Brain microvascular endothelial cell (primary cell): ENCODE measurements at places on chromosomes 7 and 10.
A peak's percentile ranks its signal among the peaks of the same experiment; 100 is the strongest.

DNA sequence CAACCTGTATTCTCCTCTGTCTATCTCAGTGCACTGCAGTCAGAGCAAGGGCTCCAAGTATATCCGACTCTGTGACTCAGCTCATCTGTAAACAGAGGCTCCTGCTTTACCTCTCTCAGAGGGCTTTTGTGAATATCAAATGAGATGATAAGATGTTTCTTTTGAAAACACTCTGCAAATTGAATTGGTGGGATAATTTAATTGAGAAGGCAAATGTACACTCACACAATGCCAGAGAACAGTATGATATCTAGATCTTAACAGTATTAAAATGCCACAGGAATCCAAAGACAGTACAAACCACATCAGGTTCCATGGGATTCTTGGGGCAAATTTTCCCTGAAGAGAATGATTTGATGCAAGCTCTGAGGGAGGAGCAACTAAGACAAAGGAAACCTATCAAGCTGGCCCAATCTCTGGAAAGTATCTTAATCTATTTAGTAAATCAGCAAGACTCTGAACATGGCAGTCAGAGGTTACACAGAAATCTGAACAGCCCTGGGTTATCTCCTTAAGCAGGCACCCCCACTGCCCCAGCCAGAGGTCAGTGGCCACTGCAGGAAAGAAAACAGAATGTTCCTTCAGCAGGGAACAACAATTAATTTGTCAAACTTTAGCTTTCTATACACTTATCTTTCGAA is 45.9 kb downstream of the DOCK4 start:
- DNase-seq = peak; percentile 51

GRCh38 chr7:141208539-141208938 is 134.7 kb downstream of the TMEM178B start:
- DNase-seq = no peak

- no peak for DNase-seq
Measured at GRCh38 chr7:255721-256361, 34.1 kb upstream of the FOXL3 start.

GRCh38 chr10:47091421-47091820 is 180.2 kb downstream of the PTPN20 start:
- no peak for DNase-seq

DNA sequence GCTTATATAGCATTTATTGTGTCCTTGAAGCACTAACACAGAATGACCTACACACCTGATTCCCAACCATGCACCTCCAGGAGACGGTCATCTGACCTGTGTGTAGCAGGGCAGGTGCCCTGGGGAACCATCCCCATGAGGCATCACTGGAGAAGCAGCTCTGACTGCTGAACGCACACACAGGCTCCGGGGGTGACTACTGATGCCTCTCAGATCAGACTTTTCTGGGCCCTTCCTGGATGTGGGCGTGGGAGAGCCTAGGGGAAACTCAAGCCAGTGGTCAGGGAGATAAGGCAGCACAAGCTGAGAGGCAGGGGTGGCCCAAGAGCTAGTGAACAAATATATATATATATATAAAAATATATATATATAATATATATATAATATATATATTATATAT is 37.6 kb downstream of the CPXM2 start:
- DNase-seq = no peak

DNA sequence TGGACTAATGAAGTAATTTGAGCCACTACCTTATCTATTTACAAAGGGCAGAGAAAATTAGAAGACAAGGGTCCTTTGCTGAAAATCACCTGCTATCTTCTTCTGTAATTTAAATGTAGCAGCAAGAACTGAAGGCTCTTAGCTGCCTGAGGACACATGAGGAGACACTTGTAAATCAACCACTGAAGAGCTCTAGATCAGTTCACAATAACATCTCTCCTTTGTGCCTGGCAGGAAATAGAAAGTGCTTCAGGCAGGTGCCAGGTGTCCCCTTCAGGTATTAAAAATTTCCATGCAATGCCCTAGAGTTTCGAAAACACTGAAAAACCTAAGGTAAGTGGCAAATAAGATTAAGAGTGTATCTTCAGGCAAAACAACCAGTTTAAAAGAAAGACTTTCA is 474.6 kb downstream of the GRM8 start:
- DNase-seq = no peak

DNA sequence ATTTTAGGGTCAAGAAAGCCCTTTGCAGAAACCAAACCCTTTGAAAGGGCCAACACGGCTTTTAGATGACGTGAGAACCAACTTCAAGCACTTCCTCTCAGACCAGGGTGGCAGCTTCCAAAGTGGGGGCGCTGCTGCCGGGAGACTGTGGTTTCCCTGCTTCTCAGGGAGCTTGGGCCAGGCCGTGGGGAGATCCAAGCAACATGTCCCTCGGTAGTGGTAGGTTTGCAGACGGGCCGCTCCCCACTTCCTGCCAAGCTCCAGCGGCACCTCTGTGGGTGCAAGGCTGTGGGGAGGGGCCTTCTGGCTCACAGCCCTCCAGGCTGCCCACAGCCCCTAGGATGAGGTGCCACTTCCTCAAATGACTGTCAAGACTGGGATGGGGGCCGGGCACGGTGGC is 132.4 kb downstream of the FAM53B start:
- no peak for DNase-seq

- no peak for DNase-seq
Measured at GRCh38 chr10:110163841-110164240, 43.6 kb upstream of the MXI1 start.

GRCh38 chr7:27866256-27866655 is 126.3 kb downstream of the TAX1BP1 start:
- no peak for DNase-seq

- DNase-seq = no peak
Measured at GRCh38 chr7:17031906-17032551, 150.2 kb upstream of the AGR3 start.

- no peak for DNase-seq
Measured at GRCh38 chr10:119441921-119442757, 100.4 kb downstream of the RGS10 start.

DNA sequence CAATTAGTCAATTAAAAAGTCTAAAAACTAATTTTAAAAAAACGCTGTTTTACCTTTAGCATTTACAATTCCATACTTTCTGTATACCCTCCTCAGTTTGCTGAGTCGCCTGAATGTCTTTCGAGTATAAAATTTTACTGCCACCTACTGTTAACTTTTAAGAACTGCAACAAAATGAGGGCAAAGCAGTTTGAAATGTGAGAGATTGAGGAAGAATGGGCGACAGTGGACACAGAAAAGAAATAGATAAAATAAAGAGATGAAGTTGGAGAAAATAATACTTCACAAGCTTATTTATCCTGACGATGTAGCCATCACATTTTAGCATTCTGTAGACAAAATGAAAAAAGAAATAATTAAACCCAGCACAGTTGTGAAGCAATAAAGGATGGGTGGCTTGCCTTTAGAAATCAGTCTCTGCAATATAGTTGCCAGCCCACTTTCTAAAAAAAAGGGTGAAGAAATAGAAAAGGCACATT is 110.8 kb upstream of the PTN start:
- DNase-seq = peak; percentile 21

DNA sequence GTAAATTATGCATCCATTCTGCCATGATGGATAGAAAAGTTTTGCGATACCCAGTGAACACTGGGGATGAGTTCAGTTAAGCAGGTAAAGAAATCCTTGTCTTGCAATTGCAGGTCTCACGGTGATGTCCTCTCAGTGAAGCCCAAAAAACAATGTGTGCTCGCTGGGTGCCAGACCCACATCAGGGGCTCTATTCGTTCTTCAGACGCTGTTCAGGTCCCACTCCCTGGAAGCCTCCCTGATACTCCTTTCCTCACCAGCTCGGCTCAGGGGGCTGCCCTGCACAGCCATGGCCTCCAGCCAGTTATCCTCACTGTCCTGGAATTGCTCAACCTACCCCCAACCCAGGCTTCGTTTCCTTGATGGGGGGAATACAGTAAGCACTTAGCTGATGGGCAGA is 323.5 kb downstream of the ADARB2 start:
- no peak for DNase-seq

GRCh38 chr7:43668035-43668434 is 61.3 kb downstream of the COA1 start:
- DNase-seq = no peak

- peak; percentile 74 for DNase-seq
Measured at GRCh38 chr7:106598663-106599342, 62.2 kb downstream of the CCDC71L start.

- DNase-seq = no peak
Measured at GRCh38 chr7:8440670-8441069, 7.3 kb downstream of the NXPH1 start.

GRCh38 chr10:28823501-28824075 is 146.3 kb downstream of the BAMBI start:
- DNase-seq = no peak

DNA sequence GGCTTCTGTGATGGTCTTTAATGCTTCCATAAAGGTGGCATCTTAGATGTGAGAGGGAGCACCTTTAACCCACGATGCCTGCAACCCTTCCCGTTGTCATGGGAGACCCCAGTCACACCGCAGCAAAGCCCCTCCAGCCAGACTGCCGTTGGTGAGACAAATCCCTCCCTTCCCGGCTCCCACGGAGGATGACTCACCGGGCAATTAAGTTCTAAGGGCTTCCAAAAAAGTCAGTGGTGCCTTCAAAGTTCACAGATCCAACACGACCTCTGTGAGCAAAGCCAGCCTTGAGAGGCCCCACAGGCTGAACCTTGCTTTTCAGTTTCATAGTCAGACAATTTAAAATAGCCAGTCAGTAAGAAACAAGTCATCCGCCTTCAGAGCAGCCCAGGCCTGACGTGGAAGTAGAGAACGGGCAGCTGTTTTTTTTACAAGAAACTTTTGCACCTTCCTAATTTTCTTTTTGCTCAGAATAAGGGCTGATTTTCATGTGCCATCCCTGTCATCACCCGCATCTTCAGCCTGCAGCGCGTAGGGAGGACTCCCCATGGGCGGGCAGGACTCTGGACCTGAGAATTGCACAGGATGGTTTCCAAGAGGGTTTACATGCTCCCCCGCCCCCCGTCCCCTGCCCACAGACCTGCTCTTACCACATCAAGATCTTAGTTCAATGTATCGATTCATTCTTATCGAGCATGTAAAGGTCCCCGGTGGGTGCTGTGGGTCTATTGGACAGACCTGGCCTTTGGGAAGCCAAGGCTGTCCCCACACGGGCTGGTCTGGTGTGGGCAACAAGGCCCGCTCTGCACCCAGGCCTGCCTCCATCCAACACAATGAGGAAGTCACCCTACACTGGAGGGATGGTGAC is 333.9 kb downstream of the DNAJB6 start:
- no peak for DNase-seq

GRCh38 chr10:69624245-69624786 is 5.7 kb upstream of the FAM241B start:
- DNase-seq = no peak

- DNase-seq = no peak
Measured at GRCh38 chr10:115849197-115849596, 423.8 kb downstream of the GFRA1 start.

DNA sequence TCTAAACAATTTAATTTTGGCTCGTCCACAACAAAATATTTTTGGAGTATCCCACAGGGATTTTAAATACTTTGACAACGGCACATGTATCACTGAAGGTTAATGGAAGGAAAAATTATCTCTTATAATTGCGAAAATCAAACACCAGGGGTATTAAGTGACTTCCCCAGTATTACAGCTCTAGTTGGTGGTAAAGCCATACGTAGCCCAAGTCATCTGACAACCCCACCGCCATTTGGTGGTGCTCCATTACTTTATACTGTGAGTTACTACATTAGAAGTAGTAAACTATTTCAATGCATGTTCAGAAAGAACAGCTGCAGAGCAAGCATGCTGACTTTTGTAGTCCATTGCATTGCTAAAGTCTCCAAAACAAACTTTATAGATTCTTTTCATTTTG is 179.7 kb downstream of the HGF start:
- DNase-seq = no peak

DNA sequence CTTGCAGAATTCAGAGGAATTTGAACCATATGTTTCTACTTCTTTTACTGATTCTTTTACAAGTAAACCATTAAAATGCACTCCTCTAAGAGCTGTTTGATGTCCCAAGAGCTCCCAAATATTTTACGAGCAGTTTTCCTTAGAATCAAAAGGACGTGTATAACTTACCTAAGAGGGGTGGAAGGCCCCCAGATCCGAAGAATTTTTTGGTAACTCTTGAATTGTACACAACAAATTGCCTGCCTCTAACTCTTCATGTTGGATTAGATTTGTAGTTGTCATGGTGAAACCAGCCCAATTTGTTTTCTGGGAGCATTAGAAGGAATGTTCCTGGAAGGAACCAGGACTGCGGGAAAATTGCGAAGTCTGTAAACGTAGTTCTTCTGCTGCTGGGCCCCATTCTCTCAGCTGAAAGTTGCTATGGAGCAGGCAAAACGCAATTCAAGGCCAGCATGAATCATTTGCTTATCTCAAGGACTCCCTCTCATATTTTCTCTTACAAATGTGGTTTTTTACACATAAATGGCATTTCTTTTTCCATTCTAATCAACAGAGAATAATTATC is 124.8 kb upstream of the TMEM72 start:
- peak; percentile 91 for DNase-seq

- DNase-seq = no peak
Measured at GRCh38 chr10:14800397-14800796, 25.7 kb upstream of the FAM107B start.

- DNase-seq = no peak
Measured at GRCh38 chr10:78947226-78947625, 121.5 kb upstream of the ZMIZ1 start.

DNA sequence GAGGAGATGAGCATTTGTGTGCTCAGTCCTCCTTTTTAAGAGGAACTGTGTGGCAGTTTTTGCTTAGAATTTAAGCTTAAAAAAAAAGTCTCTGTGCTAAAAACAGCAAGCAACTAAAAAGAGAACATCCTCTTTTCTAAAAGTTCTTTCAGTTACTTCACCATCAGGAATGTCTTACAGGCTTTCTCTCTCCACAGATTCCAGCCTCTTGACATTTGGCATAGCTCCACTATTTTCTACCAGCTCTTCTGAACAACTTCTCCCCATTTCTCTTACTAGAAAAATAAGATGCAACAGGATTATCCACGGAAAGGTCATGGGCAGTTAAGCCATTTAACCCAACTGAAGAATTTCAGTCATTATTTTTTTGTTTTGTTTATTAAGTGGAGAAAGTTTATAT is 13.2 kb downstream of the PCLO start:
- peak; percentile 43 for DNase-seq

- DNase-seq = no peak
Measured at GRCh38 chr10:12006671-12007070, 35.9 kb downstream of the UPF2 start.

- DNase-seq = no peak
Measured at GRCh38 chr10:111830359-111830758, 353.2 kb downstream of the GPAM start.

- peak; percentile 36 for DNase-seq
Measured at GRCh38 chr7:51040787-51041186, 258.1 kb upstream of the GRB10 start.

DNA sequence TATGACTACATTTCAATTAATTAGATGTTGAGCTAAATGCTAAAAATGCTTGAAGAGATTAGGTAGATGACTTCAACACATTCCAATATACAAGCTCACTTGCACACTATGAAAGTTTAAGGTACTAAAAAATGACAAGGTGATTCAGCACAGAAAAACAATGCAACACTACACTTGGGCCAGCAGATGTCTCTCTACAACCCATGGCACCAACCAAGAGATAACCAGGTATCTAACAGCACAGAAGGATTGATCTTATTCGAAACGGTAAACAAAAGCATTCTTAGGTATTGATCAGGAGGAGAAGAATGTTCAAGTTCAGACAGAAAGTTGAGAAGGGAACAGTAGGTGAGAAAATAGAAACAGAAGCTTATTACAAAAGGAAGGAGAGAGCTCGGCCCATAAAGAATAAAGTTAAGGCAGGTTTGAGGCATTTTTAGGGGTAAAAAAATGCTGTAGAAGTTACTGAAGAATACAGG is 248.2 kb upstream of the KLF14 start:
- DNase-seq = no peak
